Right lobe of liver (tissue), 6 donors: ENCODE measurements at places on chromosomes 6 and 20. TPM values are rescaled to one million over a fixed set of nuclear protein-coding genes. Genes with fewer than 3 reads are reported as not detected.

DNA sequence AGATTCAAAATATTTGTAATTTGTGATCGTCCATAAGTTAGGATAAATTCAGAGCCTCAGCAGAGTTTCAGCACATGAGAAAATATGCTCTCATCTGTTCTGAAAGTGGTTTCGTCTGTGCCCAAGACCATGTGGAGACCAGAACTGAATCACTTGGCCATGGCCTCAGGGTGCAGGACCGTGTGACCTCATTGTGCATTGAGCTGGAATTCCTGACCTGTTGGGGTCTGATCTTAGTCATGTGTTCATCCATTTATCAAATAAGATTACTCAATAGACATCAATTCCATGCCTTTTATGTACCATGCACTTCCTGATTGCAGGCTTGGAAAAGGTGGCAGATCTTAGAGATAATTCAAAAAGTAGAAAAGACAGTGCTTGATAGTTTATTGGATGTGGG, 680.5 kb downstream of the QKI start:
- no peak for DNase-seq
- no peak overlapping the region for H3K27ac ChIP-seq
- no peak overlapping the region for H3K4me3 ChIP-seq
- H3K36me3 ChIP-seq, result no peaks in the 10 kb centered on the region

- H3K27me3 ChIP-seq, result no peaks in the 10 kb centered on the region
- H3K27ac ChIP-seq, result no peak overlapping the region
- no peak for DNase-seq
- no peak overlapping the region for H3K4me3 ChIP-seq
- H3K4me1 ChIP-seq, result no peaks in the 10 kb centered on the region
These were observed 32.9 kb upstream of the TENT5A start for GRCh38 chr6:81785377-81785776.

DNA sequence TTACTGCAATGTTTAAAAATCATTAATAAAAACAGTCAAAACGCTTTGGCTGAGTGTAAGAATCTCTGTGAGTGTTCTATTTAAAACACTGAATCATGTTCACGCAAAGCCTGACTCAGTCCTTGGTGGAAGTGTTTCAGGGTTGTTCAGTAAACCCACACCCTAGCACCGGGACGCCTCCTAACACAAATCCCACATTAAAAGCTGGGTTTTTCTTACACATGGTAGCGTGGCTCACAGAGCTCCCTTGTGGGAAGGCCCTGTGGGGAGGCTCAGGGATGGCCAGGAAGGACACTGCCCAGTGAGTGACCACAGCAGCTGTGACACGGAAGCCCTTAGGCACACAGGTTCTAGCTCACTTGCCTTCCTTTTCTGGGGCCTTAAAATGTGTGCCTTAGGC, 80.2 kb downstream of the GMPR start:
- H3K27ac ChIP-seq, result no peak overlapping the region
- no peaks in the 10 kb centered on the region for H3K36me3 ChIP-seq
- DNase-seq, result no peak
- H3K4me3 ChIP-seq, result no peak overlapping the region
- no peaks in the 10 kb centered on the region for H3K4me1 ChIP-seq

- no peaks in the 10 kb centered on the region for H3K36me3 ChIP-seq
- no peak overlapping the region for H3K27ac ChIP-seq
- no peaks in the 10 kb centered on the region for H3K4me1 ChIP-seq
- H3K27me3 ChIP-seq, result no peaks in the 10 kb centered on the region
- H3K4me3 ChIP-seq, result no peak overlapping the region
These were observed 4.2 kb downstream of the ADTRP start for GRCh38 chr6:11774426-11774825.

DNA sequence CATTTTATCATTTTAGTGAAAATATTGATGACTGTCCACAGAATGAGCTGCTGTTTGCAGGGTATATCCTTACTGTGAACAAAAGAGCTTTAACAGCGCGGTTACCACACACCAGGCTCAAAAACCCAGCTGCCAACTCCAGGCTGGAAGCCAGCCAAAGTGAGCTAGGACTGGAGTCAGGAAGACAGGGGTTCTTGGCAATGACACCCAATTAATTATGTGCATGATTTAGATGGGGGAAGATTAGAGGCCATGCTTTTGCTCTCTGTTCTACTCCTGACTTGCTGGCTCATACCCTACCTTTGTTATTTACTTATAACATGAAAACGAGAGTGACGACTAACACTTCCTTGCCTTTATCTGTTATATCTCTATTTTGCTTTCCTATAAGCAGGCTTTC, 128.9 kb upstream of the SHLD1 start:
- H3K4me3 ChIP-seq, result no peak overlapping the region
- no peaks in the 10 kb centered on the region for H3K4me1 ChIP-seq
- H3K27ac ChIP-seq, result no peak overlapping the region
- no peak for DNase-seq
- no peaks in the 10 kb centered on the region for H3K27me3 ChIP-seq
- no peaks in the 10 kb centered on the region for H3K36me3 ChIP-seq

The SEMG1 gene
- total RNA-seq, result not detected

DNA sequence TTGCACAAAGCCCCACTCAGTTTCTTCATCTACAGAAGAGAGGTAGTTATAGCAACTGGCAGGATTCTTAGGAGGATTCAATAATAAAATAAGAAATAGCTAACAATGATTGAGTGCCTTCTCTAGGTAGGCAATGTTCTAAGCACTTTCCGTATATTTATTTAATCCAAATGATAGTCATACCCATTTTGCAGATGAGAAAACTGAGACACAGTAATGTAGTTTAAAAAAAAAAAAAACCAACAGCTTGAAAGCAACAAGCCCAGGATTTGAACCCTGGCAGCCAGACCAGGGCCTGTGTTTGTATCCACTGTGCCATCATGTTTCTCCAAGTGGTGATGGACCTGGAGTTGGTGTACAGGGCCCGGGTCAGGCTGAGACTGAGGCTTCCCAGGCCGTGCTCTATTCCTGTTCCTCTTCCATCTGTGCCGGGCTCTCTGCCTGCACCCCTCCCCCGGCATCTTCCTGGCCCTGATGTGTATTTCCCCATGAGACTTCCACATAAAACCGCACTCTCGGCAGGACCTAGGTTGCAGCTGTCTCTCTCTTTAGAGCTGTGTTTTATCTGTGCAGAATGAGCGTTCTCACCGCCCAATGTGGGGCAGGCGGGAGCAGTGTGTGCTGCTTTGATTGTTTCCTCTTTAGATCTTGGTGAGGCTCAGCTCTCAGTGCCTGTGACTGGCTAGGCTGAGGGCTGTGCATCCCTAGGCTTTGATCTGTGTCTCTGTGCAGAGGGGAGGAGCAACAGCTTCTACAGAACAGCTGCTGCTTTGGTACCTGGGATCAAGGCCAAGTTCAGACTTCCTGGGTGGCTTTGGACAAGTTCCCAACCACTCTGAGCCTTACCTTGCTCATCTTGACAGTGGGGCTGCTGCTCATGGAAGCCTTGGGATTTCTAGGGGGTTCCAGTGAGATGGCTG, 49.5 kb downstream of the TOX2 start:
- H3K27ac ChIP-seq, result no peak overlapping the region
- H3K4me3 ChIP-seq, result no peak overlapping the region
- peak; percentile 44 for DNase-seq
- no peaks in the 10 kb centered on the region for H3K36me3 ChIP-seq
- H3K4me1 ChIP-seq, result peaks cover 17% of the 10 kb centered on the region

GRCh38 chr20:56995635-56996075, 270.8 kb downstream of the BMP7 start:
- no peaks in the 10 kb centered on the region for H3K36me3 ChIP-seq
- H3K27me3 ChIP-seq, result no peaks in the 10 kb centered on the region
- no peak overlapping the region for H3K27ac ChIP-seq
- no peaks in the 10 kb centered on the region for H3K4me1 ChIP-seq
- no peak for DNase-seq

DNA sequence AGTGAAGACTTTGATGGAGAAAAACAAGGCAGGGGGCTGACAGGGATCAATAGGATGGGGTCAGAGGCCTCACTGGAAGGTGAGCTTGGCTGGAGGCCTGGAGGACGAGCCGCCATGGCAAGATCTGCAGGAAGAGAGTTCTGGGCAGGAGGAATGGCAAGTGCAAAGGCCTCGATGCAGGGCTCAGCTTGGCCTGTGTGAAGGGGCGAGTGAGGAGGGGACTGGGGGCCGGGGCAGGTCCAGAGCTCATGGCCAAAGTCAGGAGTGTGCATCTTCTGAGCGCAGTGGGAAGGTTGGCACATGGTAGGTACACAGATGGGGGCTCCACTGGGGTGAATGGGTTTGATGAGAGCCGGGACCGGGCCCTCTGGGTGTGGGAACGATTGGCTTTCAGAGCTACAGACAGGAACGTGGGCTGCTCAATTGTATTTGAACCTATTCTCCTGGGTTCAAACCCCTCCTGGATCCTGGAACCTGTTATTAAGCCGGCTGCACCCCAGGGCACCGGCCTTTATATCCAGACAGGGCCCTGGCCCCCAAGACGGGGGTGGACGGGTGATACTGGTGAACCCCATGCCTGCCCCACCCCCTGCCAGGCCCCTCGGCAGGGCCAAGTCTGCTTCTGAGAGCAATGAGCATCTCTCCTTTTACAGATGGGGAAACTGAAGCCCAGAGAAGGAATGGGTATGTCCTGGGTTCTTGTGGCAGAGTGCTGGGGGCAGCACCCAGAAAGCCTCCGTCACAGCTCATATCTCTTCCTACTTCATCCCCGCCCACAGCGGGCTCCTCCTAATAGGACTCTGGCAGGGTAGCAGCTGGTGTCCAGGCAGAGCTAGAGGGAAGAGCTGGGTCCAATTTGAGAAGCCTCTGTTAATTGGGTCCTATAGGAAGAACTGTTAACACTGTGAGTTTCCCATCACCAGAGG, 106.1 kb downstream of the CEBPB start:
- H3K4me1 ChIP-seq, result peaks cover 7% of the 10 kb centered on the region
- H3K4me3 ChIP-seq, result no peak overlapping the region
- DNase-seq, result no peak
- no peaks in the 10 kb centered on the region for H3K27me3 ChIP-seq
- H3K36me3 ChIP-seq, result no peaks in the 10 kb centered on the region
